ENCODE measurements at places on chromosomes 4 and X.

- peak; percentile 52 for DNase-seq
Measured at GRCh38 chr4:187618701-187619281, 376.8 kb upstream of the ZFP42 start.

DNA sequence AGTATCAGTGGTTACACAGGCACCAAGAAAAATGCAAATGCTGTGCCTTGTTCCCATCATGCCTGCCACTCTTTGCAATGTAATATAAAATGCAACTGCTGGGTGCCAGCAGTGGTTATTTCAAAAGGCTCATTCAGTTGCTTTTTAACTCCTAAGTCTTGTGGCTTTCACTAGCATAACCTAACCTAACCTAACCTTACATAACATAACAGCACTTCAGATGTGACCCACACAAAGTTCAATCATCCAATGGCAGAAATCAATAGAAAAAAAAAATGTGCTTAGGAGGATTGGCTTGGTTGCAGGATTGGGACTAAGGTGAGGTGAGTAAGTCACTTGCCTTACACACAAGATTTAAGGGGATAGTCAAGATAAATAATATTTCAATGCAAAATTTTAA lies 60.2 kb upstream of the VMA21 start:
- no peak for DNase-seq

DNA sequence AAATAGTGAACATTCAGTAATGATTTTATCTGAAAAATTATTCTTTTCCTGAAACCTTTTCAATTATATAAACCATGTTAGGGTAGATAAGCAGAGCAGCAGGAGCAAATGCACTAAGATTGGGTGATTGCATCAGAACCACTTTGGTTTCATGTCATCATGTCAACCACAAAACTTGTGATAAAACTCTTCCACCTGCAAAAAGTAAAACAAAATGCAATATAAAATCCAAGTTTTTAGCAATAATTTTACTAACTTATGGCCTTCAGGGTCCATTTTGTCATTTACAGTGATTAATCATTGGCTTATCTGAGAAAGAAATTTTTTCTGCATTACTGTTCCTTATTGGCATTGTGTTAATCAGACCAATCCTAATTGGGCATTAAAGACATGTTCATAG lies 42.4 kb downstream of the NHS start:
- DNase-seq = no peak

DNA sequence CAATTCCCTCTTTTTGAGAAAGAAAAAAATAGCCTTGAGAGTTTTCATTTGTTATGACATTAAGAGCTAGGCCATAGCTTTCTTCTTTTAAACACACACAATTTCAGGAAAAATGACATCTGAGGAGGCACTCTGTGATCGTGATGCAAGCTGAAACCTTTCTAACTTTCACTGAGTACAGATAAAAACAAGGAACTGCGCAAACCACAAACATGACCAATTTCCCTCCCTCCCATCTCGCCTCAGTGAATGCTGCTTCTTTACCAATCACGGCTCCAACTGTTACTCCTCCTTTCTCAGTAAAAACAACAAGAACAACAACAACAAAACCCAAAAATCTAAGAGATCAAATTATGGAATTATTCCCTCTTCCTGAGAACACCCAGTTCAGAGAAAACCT lies 626.8 kb downstream of the TLL1 start:
- DNase-seq = no peak

DNA sequence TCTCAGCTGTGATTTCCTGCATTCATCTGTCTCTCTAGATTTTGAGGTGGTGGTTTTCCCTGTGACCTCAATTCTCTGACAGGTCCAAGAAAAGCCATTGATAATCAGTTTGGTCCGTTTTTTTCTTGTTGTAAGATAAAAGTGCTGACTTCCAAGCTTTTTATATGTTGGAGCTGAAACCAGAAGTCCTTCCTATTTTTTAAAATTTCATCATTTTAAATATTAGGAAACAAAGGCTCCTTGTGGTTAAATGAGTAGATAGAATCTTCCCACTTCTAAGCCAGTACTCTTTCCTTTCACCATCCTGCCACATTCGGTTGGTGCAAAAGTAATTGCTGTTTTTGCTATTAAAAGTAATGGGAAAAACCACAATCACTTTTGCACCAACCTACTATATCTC lies 18.3 kb downstream of the RNF175 start:
- no peak for DNase-seq

DNA sequence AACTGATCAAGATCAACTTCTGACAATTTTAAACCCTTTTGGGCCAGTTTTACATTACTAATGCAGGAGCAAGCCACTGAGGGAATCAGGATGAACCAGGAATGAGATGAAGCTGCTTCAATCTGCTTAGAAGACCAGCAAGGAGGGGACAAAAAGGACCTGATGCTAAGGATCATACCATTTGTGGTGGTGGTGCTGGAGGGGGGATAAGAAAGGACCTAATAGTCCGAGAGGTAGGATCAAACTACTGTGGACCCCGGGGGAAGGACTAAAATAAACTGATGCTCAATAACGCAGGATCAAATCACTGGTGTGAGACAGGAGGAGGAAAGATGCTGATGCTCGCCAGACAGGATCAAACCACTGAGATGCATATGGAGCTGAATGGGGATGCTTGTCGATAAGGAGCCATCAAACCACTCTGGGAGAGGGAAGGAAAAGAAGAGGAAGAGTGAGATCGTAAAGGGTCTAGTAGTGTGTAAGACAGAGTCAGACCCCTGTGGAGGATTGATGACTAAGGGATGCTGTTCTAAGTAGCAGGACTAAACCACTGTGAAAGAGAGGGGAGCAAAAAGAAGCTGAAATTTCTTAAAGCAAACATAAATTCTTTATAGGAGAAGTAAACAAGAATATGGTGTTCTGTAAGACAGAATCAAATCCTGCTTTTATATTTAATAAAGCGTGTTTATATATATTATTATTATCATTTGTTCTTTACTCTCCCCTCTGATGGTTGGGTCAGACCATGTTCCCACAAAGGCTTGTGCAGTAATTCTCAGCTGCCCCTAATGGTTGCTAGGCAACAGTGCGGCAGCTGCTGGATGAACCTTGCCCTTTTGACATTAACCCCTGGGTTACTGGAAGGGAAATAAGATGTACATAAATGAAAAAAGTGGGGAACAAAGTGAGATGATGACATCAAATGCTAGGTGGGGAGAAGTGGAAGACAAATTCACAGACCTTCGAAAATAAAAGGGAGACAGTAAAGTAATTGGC lies 432.5 kb upstream of the FGF16 start:
- no peak for DNase-seq

- DNase-seq = no peak
Measured at GRCh38 chr4:63607169-63607872, 801.9 kb downstream of the TECRL start.

DNA sequence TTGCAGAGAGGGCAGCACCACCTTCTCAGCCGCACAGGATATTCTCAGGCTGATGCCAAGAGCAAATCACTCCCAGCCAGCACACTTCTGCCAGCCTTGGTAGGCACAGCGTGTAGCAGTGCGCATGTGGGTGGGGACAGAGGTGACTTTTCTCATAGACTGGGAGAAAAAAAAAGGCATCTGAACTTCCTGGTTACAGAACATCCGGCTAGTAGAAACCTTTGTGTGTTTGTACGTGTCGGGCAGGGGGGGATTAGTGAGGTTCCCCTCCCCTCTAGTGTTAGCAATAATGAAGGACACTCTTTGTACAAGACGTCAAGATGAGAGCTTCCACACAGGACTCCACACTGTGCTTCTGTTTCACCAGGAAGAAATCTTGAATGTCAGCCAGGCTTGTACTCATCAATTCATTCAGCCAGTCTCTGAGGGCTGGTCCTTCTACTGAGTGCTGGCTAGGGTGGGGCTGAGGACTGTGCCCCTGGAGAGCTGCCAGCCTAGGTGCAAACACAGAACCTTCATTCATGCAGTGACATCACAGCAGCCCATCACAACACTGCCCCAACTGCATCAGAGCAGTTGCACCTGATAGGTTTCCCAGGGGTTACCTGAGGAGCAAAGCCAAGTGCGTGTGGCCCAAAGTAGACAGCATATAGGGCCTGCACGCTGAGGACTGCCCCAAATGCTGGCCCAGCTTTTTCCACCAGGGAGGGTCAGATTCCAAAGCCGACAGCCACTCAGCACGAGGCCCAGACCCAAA lies 34.7 kb downstream of the SLC25A5 start:
- DNase-seq = peak; percentile 14

- DNase-seq = no peak
Measured at GRCh38 chr4:1488357-1488756, 82.1 kb upstream of the NKX1-1 start.

- DNase-seq = no peak
Measured at GRCh38 chr4:77155631-77156452, 1.2 kb upstream of the CCNG2 start.

GRCh38 chrX:69185886-69186285 lies 20.6 kb upstream of the PJA1 start:
- no peak for DNase-seq

DNA sequence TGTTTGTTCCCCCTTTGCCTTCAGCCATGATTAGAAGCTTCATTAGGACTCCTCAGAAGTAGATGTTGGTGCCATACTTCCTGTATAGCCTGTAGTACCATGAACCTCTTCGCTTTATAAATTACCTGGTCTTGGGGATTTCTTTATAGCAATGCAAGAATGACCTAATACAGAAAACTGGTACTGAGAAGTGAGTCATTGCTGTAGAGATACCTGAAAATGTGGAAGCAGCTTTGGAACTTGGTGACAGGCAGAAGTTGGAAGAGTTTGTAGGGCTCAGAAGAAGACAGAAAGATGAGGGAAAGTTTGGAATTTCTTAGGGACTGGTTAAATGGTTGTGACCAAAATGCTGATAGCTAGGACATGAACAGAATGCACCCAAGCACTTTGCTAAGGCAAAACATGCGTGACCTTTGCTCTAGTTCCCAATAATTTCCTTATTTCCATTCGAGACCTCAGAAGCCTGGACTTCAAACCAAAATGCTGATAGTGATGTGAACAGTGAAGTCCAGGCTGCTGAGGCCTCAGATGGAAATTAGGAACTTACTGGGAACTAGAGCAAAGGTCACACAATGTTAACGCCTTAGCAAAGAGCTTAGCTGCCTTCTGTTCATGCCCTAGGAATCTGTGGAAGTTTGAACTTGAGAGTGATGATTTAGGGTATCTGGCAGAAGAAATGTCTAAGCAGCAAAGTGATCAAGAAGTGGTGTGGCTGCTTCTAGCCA lies 3.0 kb upstream of the USP46 start:
- DNase-seq = peak; percentile 24

DNA sequence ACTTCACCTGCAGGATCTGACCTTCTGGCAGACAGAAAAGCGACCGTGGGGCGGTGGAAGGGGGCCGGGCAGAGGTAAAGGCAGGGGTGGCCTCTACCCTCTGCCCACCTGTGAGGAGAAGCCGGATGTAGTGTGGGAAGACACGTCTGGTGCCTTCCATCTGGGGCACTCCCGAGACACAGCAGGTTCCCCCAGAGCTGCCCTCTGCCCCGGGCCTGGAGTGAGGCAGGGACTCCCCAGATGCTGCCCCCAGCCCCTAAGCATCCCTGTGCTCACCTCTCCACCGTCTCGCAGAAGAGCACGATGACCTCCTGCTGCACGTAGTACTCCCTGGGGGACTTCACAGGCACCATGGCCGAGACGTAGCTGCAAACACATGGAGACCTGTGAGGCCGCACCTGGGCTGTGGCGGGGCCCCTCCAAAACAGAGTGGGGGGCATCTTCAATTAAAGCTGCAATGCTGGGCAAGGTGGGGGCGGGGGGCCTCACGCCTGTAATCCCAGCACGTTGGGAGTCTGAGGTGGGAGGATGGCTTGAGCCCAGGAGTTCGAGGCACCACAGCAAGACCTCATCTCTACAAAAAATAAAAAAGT lies 75.3 kb upstream of the MXD4 start:
- no peak for DNase-seq

DNA sequence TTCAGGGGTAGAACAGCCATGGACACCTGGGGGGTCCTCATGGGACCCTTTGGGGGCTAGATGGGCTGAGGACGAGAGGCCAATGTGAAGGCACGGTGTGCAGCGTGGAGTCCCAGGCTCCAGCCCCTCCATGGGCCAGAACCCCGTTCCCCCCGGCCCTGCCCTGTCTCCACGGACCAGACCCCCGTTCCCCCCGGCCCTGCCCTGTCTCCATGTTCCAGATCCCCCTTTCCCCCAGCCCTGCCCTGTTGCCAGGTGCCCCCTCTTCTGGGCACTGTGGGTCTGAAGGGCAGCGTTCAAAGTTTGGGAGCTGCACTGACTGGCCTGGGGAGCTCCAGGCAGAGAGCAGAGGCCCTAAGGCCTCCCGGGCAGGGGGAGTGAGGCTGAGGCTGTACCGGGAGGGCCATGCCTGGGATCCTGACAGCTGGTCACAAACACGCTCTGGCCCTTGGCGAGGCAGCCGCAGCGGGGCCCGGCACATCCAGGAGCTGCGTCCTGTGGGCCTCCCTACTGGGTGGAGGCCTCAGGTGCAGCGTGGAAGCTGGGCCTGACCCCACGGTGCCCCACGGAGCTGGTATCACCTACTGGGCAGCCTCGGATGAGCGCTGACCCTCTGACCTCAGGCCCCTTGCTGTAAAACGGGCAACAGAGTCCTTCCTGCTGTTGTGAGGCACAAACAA lies 8.9 kb downstream of the DGKQ start:
- DNase-seq = no peak

GRCh38 chr4:151866592-151866918 lies 105.7 kb upstream of the GATB start:
- DNase-seq = no peak

DNA sequence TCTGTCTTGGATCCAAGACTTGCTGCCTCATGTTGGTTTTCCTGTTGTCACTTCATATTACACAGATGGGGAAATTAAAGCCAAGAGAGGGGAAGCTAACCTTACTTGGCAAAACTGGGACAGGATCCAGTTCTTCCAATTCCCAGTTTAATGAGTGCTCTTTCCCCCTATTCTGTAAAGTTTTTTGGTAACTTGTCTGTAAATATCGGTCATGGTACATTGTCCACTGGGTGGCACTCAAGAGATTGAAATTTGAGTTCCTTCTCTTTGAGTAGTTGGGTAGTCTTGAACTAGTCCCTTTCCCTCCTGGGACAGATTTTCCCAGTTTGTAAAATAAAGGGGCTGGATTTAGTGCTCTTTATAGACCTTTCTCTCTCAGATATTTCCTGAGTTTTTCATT lies 12.4 kb upstream of the EOLA2 start:
- DNase-seq = peak; percentile 58

DNA sequence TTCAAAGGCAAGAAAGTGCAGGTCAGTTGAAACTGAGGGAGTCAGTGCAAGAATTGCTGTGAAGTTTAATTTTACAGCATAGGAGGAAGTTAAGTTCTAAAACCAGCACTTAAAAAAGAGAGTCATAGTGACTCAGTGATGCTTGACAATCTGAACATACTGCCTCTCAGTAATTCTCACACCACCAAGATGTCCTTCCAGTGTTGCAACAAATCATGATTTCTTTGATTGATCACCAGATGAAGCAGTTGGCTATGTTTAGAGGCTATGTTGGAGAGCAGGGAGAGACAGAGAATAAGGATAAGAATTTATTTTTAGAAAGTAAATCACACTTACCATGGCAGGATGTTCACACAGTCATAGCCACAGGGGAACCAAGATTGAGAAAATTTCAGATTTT lies 13.2 kb downstream of the TRIM2 start:
- DNase-seq = peak; percentile 58

DNA sequence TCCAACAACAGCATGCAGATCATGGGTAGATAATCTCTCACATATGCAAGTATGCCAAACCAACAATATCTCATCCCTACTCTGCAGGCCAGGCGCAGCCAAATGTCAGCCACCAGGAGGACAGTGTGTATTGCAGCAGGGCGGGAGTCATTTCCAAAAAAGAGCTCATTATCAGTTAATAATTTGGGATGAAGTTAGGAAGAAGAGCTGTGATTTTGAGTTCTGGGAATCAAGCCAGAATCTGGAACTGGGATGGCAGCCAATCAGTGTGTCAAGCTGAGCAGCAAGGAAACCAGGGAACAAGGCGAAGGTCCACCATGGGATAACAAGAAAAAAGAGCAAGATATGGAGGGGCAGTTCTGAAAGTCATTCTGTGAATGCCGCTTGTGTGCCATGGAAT lies 88.2 kb upstream of the CAMK2D start:
- no peak for DNase-seq
